ENCODE measurements at places on chromosomes 6 and 20. TPM values are rescaled to one million over a fixed set of nuclear protein-coding genes. Genes with fewer than 3 reads are reported as not detected.

Gene TRIM40
- not detected for total RNA-seq

Gene BPIFB1
- total RNA-seq: not detected

Gene GMPR
- total RNA-seq: 9.7 TPM

Gene CCR6
- not detected for total RNA-seq

Gene SAMD5
- total RNA-seq: 0.43 TPM

Gene RSPO3
- total RNA-seq: 17.4 TPM

Gene GSTA3
- total RNA-seq: not detected

Gene SLC17A3
- total RNA-seq: not detected

Gene DDO
- 1.3 TPM for total RNA-seq

Gene C6orf62
- 76.6 TPM for total RNA-seq

Gene ESF1
- total RNA-seq: 10.2 TPM

Gene GLO1
- total RNA-seq: 87.0 TPM

Gene ANKRD6
- 1.1 TPM for total RNA-seq

Gene STXBP5
- 40.4 TPM for total RNA-seq

Gene MTRF1L
- total RNA-seq: 12.8 TPM

Gene C6orf118
- total RNA-seq: not detected

Data from smooth muscle cell of bladder (primary cell).